H1 (cell line): ENCODE measurements at places on chromosomes 1 and 21. TPM values are rescaled to one million over a fixed set of nuclear protein-coding genes. Genes with fewer than 3 reads are reported as not detected.

S100A7A gene
- total RNA-seq, result not detected in 2 replicates

NR1I3 gene
- total RNA-seq, result not detected in 2 replicates

GRCh38 chr1:192809307-192810252 is 741 bp downstream of the RGS2 start:
- H3K36me3 ChIP-seq, result peaks cover 6% of the 10 kb centered on the region
- peak overlapping the region; percentile 87 for H3K4me3 ChIP-seq
- H3K4me1 ChIP-seq, result no peaks in the 10 kb centered on the region
- no peaks in the 10 kb centered on the region for H3K27me3 ChIP-seq

DNA sequence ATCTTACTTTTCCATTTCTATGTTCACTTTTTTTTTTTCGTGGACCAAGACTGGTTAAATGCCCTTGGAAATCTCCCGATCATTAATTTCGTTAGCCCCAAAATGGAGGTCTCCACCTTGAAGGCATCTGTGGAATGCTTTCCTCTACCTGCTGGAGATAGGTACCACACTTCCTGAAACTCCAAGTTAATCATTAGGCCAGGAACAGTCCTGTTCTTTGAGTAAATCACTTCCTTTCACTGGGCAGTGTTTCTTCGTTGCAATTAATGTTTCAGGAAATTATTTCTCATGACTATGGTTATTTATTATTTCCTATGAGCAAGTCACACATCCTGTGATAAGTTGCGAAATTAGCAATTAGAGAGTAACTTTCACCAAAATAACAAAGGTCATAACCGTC is 225.2 kb upstream of the LYPLAL1 start:
- H3K4me1 ChIP-seq, result no peaks in the 10 kb centered on the region
- H3K36me3 ChIP-seq, result no peaks in the 10 kb centered on the region
- no peak for DNase-seq
- no peak overlapping the region for H3K27ac ChIP-seq
- H3K4me3 ChIP-seq, result no peak overlapping the region
- H3K27me3 ChIP-seq, result no peaks in the 10 kb centered on the region

CROCC gene
- 39.5 and 42.3 TPM in 2 replicates for total RNA-seq

DNA sequence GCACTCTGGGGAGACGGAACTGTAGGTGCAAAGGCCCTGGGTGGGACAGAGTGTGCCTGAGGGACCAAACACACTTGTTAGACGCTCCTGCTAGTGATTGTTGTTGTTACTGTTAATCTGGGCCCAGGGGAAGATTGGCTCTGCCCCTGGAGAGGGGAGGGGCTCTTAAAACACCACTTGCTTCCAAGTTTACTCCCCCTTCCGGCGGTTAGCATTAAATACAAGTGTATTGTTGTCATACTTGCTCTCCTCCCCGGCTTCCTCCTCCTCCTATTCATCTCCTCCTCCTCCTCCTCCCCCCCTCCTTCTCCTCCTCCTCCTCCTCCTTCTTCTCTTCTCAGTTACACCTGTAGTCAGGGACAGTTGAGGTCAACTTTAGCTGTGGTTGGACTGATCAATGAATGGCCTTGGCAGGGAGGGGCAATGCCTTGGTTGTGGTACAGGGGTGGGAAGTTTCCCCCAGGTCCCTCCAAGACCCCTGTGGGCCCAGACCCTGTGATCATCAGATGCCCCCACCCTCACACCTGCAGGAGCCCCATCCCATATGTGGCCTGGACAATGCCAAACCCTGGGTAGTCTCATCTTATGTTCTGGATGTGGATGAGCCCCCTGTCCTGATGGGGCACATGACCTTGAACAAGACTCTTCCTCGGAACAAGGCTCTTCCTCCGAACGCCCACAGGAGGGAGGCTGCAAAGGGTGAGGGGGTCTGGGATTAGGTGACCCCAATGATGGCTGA is 217.3 kb downstream of the PTPRU start:
- peaks cover 7% of the 10 kb centered on the region for H3K4me1 ChIP-seq
- H3K27me3 ChIP-seq, result no peaks in the 10 kb centered on the region
- no peak overlapping the region for H3K4me3 ChIP-seq
- peak; percentile 62 for DNase-seq
- no peak overlapping the region for H3K27ac ChIP-seq

DPM3 gene
- 44.8 and 49.3 TPM in 2 replicates for total RNA-seq

DNA sequence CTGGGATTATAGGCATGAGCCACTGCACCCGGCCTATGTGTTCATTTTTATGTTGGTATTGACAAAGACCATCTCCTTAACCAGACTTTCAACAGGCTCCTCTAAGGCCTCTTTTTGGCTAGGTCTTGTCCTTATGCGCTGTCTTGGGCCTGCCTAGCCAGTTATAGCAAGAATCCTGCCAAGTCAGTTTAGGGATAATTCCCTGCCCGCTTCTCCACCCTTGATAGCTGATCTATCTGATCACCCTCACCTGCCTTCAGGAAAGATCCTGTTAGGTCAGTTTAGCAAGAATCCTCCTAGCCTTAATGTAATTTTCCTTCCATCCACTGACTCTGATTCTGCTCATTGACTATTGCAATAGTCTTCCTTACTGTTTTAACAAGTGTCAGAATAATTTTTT is 2.4 kb upstream of the B4GALT3 start:
- H3K27ac ChIP-seq, result no peak overlapping the region
- peaks cover 2% of the 10 kb centered on the region; the same call in 1 of the 2 replicates for H3K4me1 ChIP-seq
- H3K4me3 ChIP-seq, result no peak overlapping the region
- no peak for DNase-seq
- no peaks in the 10 kb centered on the region for H3K27me3 ChIP-seq
- H3K36me3 ChIP-seq, result no peaks in the 10 kb centered on the region

DNA sequence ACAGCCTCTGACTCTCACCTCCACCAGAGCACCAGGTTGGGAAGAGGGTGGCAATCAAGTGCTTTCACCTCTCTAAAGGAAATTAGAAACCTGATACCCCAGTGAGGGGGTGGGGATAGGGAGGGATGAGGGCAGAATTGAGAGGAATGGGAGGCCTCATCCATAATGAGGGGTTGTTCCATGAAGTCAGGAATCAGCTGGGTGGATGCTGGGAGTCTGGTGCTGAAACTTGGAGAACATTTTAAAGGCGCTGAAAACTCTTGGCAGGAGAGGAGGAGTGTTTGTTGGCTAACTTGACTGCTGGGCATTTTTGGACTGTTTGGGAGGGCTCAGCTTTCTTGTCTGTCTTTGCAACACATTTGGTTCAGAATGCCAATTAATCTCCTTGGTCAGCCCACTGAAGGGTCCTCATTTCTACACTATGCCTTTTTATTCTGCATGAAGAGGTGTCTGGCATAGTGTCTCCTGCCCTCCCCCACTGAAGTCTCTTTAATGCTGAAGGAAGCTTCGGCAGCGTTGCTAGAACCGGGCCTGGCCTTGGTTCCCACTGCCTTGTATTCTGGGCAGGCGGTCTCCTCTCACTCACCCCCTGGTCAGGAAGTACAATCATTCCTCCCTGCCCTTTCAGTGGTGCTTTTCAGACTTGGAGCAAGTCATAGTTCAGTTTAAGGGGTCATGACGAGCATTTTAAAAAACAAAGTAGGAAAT is 2.2 kb downstream of the PHGDH start:
- peaks cover 18% of the 10 kb centered on the region for H3K4me1 ChIP-seq
- H3K27me3 ChIP-seq, result no peaks in the 10 kb centered on the region
- H3K27ac ChIP-seq, result peak overlapping the region; percentile 62; the same call in 1 of the 2 replicates
- H3K36me3 ChIP-seq, result no peaks in the 10 kb centered on the region

PDZK1IP1 gene
- not detected in 2 replicates for total RNA-seq

C8A gene
- not detected in 2 replicates for total RNA-seq

PGBD5 gene
- total RNA-seq, result 18.4 and 21.2 TPM in 2 replicates

GRCh38 chr21:28454564-28455252 is 538.0 kb downstream of the LTN1 start:
- no peak overlapping the region for H3K4me3 ChIP-seq
- no peaks in the 10 kb centered on the region for H3K4me1 ChIP-seq
- H3K27me3 ChIP-seq, result no peaks in the 10 kb centered on the region
- H3K27ac ChIP-seq, result no peak overlapping the region

GRCh38 chr1:32223683-32224082 is 1.5 kb downstream of the EIF3I start:
- no peak overlapping the region for H3K27ac ChIP-seq
- no peak overlapping the region for H3K4me3 ChIP-seq
- no peaks in the 10 kb centered on the region for H3K27me3 ChIP-seq
- peaks cover 28% of the 10 kb centered on the region for H3K36me3 ChIP-seq
- peaks cover 7% of the 10 kb centered on the region; the same call in 1 of the 2 replicates for H3K4me1 ChIP-seq

DNA sequence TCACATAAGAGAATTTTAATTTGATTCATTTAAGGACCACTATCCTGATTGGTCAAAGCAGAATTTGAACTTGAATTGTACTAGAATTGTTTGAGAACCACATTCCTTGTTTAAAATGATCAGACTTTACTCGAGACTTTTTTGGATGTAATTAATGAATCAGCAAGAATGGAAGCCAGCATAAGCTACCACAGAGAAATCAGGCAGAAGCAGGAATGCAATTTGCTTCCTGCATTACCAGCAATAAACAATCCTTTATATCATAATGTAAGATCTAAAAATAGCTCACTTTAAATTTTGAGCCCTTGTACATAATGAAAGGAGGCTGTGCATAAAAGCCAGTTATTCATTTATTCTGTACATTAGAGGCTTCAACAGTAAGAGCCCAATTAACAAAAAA is 119.8 kb upstream of the BACE2 start:
- no peaks in the 10 kb centered on the region for H3K36me3 ChIP-seq
- DNase-seq, result no peak
- no peaks in the 10 kb centered on the region; the same call in 1 of the 2 replicates for H3K4me1 ChIP-seq

KCNE2 gene
- 0.31 and 0.37 TPM in 2 replicates for total RNA-seq

- H3K4me1 ChIP-seq, result no peaks in the 10 kb centered on the region
- no peak overlapping the region for H3K27ac ChIP-seq
- H3K27me3 ChIP-seq, result no peaks in the 10 kb centered on the region
- no peak overlapping the region for H3K4me3 ChIP-seq
Measured at GRCh38 chr1:159581422-159581821, 6.2 kb upstream of the APCS start.

GRCh38 chr1:220926146-220926545 is 46.9 kb downstream of the HLX start:
- H3K27me3 ChIP-seq, result no peaks in the 10 kb centered on the region
- no peak overlapping the region for H3K4me3 ChIP-seq
- DNase-seq, result no peak
- no peaks in the 10 kb centered on the region for H3K36me3 ChIP-seq

OLFML2B gene
- total RNA-seq, result 8.4 and 10.4 TPM in 2 replicates

TMEM82 gene
- 0.21 and 0.32 TPM in 2 replicates for total RNA-seq

LMOD1 gene
- total RNA-seq, result 0.82 and 1.4 TPM in 2 replicates

- H3K4me1 ChIP-seq, result peaks cover 8% of the 10 kb centered on the region
- no peaks in the 10 kb centered on the region for H3K27me3 ChIP-seq
- DNase-seq, result no peak
- H3K36me3 ChIP-seq, result peaks cover 10% of the 10 kb centered on the region; the same call in 1 of the 2 replicates
Measured at GRCh38 chr1:32639489-32640075, 10.8 kb downstream of the ZBTB8OS start.

TRIM17 gene
- 2.2 and 2.3 TPM in 2 replicates for total RNA-seq

PRDM16 gene
- 0.43 and 0.46 TPM in 2 replicates for total RNA-seq
